ENCODE measurements at places on chromosomes 13 and 19. TPM values are rescaled to one million over a fixed set of nuclear protein-coding genes. Genes with fewer than 3 reads are reported as not detected.

DNA sequence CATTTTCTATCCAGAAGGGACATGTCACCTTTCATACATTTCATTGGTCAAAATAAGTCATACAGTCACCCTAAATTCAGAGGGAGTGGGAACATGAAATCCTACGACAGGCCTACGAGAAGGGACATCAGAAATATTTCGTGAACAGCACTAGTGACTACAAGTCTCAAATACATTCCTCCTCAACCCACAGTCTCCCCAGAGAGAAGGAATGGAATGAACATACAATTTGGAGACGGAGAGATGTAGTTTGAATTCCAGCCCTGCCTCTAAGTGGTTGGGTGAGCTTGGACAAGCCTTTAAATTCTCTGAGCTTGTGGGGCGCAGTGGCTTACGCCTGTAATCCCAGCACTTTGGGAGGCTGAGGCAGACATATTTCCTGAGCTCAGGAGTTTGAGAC, 9.9 kb downstream of the SERTM1 start:
- DNase-seq, result no peak

- no peak for DNase-seq
These were observed 1647.4 kb upstream of the PRR20A start for GRCh38 chr13:55493297-55493696.

- DNase-seq, result no peak
These were observed 1123.9 kb downstream of the PCDH9 start for GRCh38 chr13:66106246-66106645.

GRCh38 chr19:47434088-47434487, 14.8 kb upstream of the MEIS3 start:
- DNase-seq, result no peak

GRCh38 chr13:100836711-100837110, 162.1 kb upstream of the TMTC4 start:
- DNase-seq, result no peak

- no peak for DNase-seq
These were observed 53.8 kb downstream of the KLF2 start for GRCh38 chr19:16378291-16378889.

GRCh38 chr13:99124794-99125316, 75.8 kb upstream of the UBAC2 start:
- DNase-seq, result no peak

GRCh38 chr19:20359933-20360720, 193.1 kb downstream of the ZNF486 start:
- no peak for DNase-seq

- no peak for DNase-seq
These were observed 7.3 kb downstream of the ADGRL1 start for GRCh38 chr19:14198384-14199376.

GRCh38 chr13:33662392-33662791, 155.6 kb upstream of the RFC3 start:
- DNase-seq, result no peak

GRCh38 chr19:31641591-31641990, 292.4 kb upstream of the TSHZ3 start:
- DNase-seq, result no peak

GRCh38 chr13:112978561-112979405, 9.8 kb downstream of the MCF2L start:
- DNase-seq, result no peak

DNA sequence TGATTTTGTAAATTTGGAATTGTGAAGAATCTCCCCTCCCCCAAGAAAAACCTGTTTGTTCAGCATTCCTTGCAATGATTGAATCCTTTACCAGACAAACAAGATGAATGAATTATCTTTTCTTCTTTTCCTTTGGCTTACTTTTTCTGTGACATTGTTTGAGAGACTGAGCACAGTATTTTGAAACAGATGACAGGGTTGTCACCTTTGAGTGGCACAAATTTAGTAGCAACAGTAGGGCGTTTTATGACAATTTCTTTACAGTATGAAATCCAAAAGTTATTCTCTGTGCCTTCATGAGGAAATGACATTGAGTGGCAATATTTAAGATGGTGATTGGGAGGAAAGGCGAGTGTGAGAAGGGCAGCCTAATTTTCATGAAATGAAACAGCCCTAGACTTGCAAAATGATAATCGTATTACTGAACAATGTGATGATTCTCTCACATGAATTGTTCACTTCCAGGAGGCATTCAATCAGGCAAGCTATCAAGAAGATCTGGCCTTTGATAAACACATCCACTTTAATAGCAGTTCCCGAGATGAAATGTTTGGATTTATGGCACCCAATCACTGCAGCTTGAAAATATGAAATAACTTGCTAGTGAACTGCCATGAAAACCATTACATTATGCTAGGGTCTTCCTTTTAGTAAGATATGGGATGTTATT, 68.6 kb upstream of the SCEL start:
- no peak for DNase-seq

GRCh38 chr13:112724788-112725345, 35.0 kb downstream of the ATP11A start:
- no peak for DNase-seq

DNA sequence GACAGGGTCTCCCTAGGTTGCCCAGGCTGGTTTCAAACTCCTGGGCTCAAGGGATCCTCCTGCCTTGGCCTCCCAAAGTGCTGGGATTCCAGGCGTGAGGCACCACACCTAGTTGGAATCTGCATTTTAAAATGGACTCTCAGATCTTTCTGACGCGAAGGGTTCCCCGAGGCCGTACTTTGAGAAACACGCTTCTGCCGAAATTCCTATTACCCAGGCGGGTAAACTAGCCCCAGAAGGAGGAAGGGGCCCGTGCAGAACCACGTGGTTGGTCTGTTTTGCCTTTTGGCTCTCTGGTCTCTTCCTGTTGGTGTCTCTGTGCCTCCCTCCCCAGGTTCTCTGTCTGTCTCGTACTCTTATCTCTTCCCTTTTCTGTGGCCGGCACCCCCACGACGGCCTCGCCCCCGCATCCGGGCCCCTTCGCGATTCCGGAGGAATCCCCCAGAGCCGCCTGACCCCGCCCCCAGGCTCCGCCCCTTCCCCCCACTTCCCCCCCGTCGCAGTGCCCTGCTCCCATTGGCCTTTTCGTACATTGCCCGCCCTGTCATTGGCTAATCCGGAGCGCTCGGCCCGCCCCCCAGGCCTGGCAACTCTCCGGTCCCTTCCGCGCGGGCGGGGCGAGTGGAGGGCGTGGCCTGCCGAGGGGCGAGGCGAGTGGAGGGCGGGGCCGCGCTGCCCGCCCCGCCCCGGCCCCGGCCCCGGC, at the start of gene TNFAIP8L1:
TNFAIP8L1 (plus strand) TSS at position 689 of the 703 bp plus-strand sequence. CDS start 12,354 bp downstream, outside the sequence.
- DNase-seq, result peak; percentile 92

DNA sequence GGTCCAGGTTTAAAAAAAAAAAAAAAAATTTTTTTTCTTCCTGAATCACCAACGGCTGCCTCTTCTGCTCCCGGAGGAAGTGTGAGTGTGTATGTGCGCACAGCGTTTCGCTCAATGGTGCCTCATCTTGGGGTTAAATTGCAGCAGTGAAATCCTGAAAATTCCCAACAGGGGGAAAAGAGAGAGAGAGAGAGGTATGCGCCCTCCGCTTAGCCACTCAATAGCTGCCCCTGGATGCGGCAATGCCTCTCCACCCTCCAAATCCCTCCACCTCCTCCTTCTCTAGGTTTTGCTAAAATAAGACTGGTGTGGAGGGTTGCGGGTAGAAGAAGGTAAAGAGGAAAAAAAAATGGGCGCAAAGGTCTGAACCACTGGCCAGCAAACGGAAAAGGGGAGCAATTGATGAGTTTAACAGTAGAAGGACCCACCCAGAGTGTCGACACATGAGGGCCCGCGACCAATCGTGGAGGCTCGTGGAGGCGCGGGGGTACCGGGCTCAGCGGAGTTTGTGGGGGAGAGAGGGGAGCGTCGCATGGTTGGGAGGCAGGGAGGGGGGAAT, 853 bp upstream of the CACNA1A start:
- DNase-seq, result no peak

DNA sequence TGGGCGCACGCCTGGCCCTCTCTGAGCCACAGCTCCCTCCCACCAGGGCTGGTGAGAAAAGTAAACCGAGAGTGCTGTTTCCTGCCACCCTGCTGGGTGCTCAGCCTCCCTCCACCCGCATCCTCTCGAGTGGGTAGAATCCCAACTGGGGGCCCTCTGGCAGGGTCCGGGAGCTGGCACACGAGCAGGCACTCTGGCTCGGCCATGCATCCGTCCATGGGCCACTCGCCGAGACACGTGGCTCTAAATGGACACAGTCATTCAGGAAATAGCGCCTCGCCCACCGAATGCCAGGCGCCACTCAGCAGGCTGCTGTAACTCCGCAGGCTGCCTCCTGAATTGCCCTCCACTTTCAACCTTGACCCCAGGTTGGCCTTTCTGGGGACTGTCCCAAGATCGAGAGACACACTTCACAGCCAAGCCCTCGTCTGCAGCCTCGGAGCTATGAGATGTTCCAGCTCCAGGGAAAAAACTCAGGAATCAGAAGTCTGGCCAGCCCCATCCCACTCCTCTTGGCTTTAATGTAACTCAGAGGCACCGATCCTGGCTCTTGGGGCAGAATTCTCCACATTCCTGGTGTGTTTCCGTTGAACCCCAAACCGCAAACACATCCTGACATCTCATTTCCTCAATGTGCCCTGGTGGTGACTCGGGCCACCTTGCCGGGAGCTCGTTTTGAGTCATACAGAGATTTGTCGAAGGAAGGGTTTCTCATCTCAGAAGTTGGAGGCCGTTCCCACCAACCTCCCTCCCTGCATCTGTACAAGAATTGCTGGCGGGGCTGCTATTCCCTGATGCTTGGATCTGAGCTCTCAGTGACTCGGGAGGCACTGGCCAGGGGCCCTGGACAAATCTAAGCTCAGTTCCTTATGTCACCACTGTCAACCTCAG, 14.1 kb downstream of the KLF2 start:
- no peak for DNase-seq

DNA sequence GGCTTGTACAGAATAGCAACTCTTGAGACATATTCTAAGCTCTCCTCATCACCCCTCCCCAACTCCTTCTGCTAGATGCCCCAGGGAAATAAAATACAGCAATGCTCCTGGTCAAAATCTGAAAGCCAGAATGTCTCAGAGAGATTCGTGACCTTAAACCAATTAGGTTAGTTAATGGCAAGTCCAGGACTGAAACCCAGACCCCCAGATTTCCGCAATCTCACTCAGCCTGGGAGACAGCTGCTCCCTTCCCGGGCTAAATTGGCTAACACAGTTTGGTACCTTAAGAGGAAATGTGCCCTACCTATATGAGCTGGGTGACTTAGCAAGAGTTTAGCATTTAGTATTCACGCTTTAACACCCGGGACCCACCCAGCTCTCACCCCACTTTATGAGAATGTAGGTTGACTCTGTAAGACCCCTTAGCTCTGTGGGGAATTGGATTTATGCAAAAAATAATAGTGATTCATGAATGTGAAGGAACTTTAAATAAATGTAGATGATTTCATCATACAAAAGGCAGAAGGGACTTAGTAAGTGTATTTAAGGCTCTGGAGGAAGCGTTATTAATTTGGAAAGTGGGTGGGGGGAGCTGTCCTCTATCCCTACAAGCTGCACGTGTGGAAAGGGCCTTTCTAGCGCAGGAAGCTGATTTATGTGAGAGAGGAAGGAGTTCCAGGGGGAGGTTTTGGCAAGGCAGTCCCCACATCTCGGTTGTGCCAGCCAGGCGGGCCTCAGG, 1.1 kb downstream of the DLEU7 start:
- no peak for DNase-seq

- DNase-seq, result no peak
These were observed 268.4 kb downstream of the DLEU7 start for GRCh38 chr13:50575138-50575537.

DNA sequence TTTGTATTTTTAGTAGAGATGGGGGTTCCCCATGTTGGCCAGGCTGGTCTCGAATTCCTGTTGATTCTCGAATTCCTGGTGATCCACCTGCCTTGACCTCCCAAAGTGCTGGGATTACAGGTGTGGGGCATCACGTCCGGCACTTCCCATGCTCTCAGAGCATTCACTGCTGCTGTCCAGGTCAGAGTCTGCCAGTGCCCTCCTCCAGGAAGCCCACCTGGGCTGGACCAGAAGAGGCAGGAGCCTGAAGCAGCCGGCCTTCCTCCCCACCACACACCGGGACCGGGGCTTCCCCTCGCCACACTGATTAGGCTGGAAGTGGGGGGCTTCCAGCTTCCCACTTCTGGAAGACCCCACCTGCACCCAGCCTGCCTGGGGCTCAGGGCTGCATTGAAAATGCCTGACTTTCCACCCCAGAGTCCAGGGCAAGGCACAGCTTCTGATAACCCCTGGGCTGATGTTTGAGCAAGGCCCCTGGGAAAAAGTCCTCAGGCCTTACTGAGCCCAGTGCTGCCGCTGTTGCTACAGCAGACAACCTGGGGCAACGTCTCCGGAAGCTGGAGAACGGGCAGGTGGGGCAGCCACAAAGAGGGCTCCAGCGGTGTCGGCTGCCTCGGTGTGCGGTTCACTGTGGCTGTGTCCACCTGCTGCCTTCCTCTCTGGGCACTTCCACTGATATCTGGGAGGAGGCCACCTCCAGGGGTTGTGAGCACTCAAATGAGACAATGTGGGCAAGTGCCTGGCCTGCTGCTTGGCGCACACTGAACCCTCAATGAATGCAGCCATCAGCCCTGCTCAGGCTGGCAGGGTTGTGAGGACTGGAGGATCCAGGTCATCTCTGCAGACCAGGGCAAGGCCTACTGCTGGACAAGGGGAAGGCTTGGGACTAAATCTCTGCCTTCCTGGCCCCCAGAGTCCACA, 22.6 kb downstream of the CEBPA start:
- DNase-seq, result no peak

DNA sequence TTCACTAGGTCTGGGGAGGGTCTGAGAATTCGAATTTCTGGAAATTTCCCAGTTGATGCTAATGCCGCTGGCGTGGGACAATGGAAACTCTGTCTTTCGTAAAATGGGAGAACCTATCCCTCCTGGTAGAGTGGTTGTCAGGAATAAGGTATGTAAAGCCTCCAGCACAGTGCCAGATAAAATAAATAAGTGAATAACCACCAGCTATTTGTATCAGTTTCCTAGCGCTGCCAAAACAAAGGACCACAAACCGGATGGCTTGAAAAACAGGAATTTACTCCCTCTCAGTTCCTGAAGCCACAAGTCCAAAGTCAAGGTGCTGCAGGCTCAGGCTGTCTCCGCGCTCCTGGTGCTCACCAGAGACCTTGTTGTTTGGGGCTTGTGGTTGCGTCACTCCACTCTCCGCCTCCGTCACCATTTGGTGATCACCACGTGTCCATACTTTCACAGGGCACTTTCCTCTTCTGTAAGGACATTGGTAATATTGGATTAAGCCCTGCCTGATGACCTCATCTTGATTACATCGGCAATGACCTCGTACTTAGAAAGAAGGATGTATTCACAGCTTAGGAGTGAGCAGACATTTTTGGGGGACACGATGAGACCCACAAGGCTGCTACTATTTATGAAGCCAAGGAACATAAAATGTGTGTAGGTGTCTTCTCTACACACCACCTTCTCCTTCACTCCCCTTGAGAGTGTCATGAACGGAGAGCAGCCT, 428.5 kb downstream of the IRS2 start:
- DNase-seq, result no peak

- DNase-seq, result no peak
These were observed 211.7 kb downstream of the LIG4 start for GRCh38 chr13:108003626-108004025.

The NLRP4 gene
- not detected for polyA plus RNA-seq

The CNMD gene
- polyA plus RNA-seq, result 0.93 TPM

The CXCL17 gene
- not detected for polyA plus RNA-seq

The WDR88 gene
- polyA plus RNA-seq, result 1.1 TPM

The WASF3 gene
- 56.7 TPM for polyA plus RNA-seq

The ZFP82 gene
- polyA plus RNA-seq, result 15.5 TPM

The CYP4F22 gene
- 0.66 TPM for polyA plus RNA-seq

The ACP7 gene
- polyA plus RNA-seq, result 0.47 TPM

All from right renal pelvis (tissue), 4 donors.